Globus pallidus (tissue), 1 donor: ENCODE measurements at places on chromosomes 5 and 9.

DNA sequence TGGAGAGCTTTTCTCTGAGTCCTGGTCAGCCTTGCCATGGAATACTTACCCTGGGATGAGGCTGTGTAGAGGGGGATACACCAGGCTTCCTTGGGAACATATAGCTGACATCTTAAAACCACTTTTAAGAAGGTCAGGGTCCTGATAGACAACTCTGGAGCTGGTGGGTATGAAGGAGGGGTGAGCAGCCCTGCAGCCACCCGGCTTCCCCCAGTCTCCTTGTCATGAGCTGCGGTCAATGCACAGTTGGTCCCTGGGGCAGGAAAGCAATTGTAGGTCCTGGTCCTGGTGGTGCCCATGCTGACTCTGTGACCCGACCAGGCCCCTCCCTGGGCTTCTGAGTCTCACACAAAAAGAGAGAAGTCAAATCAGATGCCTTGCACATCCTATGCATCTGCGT, 63.6 kb downstream of the MRPL36 start:
- DNase-seq, result no peak

GRCh38 chr9:92058723-92059444, 56.3 kb downstream of the SPTLC1 start:
- DNase-seq, result no peak

- DNase-seq, result peak; percentile 40
Measured at GRCh38 chr9:86413971-86414880, 60.0 kb upstream of the TUT7 start.

- no peak for DNase-seq
Measured at GRCh38 chr5:71946343-71947030, 160.8 kb upstream of the MAP1B start.

GRCh38 chr9:36765077-36765390, 192.3 kb downstream of the MELK start:
- no peak for DNase-seq

- no peak for DNase-seq
Measured at GRCh38 chr9:36664806-36665205, 92.1 kb downstream of the MELK start.

DNA sequence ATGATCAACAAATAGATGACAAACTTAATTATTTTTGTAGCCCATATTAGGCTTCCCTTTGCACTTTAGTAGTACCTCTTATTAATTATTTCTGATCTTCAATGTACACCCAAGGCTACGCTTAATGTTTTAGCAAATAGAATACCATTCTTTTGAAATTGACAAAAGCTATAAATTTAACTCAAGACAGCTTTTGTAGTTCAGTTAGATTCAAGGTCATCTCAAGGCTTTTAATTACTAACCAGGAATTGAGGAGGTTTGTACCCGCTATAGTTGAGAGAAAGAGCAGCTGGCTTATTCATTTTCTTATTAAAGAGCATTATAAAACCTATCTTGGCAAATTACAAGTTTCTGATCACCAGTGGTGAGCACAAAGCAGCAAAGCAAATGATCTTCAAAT, 15.1 kb downstream of the NR6A1 start:
- DNase-seq, result no peak

DNA sequence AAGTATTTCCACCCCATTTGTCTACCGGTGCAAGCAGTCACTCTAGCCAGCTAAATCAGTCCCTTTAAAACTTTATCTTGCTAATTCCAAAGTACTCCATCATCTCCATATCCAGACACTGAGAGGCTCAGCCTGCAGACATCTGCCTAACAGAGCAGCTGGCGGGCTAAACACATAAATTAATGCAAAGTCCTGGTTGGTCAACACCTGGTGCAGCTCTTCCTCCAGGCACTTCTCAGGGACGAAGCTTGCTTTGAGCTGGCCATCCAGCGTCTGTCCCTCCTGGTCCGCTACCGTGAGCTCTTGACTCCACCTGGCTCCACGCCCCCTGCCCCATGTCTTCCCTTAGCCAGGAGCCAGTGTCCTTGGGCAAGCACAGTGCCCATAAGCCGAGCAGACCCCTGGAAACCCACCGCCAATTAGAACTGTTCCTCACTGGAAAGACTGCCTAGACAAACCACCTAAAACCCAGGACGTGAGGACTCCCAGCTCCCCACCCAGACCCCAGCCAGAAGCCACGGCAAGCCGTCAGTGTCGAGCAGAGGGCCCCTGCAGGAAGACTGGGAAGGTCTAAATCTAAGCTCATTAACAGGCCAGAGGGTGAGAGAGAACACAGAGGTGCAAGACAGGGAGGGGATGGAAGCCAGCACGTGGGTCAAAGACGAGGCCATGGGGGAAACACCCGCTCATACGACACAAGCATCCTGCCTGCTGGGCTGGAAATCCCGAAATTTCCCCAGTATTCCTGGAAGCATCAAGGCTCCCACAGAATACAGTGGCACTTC, 120.0 kb downstream of the COL23A1 start:
- no peak for DNase-seq

GRCh38 chr5:127223256-127223974, 67.2 kb upstream of the MEGF10 start:
- DNase-seq, result no peak

GRCh38 chr9:124392254-124392870, 22.9 kb downstream of the PSMB7 start:
- DNase-seq, result no peak
